Vagina (tissue), 2 donors: ENCODE measurements at places on chromosomes 4 and X. TPM values are rescaled to one million over a fixed set of nuclear protein-coding genes. Genes with fewer than 3 reads are reported as not detected.

KDM6A gene
- 44.2 TPM for total RNA-seq

PNCK gene
- 9.3 TPM for total RNA-seq

CYTL1 gene
- total RNA-seq, result 2.0 TPM

NPNT gene
- total RNA-seq, result 11.0 TPM

MAGEA2 gene
- not detected for total RNA-seq

GNRHR gene
- not detected for total RNA-seq

DCAF12L1 gene
- not detected for total RNA-seq
